ENCODE measurements at places on chromosomes 11 and 22. TPM values are rescaled to one million over a fixed set of nuclear protein-coding genes. Genes with fewer than 3 reads are reported as not detected.
A peak's percentile ranks its signal among the peaks of the same experiment; 100 is the strongest.

DNA sequence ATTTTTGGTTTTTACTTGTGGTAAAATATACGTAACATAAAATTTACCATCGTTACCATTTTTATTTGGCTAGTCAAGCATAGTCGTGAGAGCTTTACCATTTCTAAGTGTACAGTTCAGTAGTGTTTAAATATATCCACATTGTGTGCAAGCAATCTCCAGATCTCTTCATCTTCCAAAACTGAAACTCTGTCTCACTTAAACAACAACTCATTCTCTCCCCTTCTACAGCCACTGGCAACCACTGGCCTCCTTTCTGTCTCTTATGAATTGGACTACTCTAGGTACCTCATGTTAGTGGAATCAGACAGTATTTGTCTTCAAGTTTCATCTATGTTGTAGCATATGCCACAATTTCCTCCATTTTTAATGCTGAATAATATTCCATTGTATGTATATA lies 37.4 kb downstream of the SMC1B start:
- no peak for DNase-seq

GRCh38 chr22:37675930-37676735 lies 697 bp downstream of the LGALS1 start:
- DNase-seq = no peak

DNA sequence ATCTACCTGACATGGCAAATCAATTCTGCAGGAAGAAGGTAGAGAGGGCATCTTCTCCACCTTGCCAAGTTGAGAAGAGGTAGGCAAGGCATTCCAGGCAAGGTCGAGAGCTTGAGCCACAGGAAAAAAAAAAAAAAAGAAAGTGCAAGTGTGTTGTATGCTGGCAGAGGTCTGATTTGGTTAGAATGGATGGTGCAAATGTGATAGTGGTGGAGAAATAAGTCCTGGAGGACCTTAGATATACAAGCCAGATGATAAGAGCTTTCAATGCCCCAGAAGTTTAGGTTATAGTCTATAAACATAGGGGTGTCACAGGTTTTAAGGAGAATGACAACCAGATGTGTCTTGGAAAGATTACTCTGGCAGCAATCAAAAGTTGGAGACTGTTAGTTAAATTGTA lies 1.4 kb downstream of the FBXO3 start:
- no peak for DNase-seq

The BTG4 gene
- total RNA-seq = not detected

The MOGAT2 gene
- total RNA-seq = not detected

DNA sequence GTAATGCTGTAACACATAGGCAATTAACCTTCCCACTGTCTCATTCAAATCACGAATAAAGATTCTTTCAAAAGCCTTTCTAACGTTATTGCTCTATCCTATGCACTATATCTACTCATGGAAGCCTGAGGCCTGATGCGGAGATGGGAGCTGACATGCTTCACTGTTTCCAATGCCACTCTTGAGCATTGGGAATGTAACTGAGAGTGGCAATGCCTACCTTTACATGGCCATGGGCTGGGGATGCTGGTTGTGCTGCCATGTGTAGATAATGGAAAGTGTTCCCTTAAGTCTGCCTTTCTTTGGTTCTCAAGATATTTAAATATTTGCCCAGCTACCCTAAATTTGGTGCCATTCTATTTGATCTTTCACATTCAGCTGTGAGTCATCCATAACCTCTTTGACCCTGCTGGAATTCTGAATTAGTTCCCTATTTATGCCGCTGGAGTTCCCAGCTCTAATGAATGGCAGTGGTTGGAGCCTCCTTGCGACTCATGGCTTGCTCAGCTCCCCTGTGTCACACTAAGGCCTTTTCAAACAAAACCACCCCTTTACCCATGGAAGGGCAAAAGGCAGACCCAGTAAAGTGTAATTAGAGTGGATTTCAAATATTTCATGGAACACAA lies 21.4 kb upstream of the DKK3 start:
- DNase-seq = no peak

- peak; percentile 99 for DNase-seq
Observed at GRCh38 chr11:125592305-125593113, at the start of gene STT3A. STT3A (plus strand) TSS chr11:125592852; CDS start chr11:125595916, 3,064 bp downstream.

- no peak for DNase-seq
Observed at GRCh38 chr11:34181856-34182405, 76.5 kb downstream of the NAT10 start.

GRCh38 chr22:27372969-27373670 lies 428.4 kb downstream of the MN1 start:
- no peak for DNase-seq

GRCh38 chr11:114263513-114264170 lies 32.6 kb upstream of the NNMT start:
- DNase-seq = no peak

GRCh38 chr11:80502511-80502910 lies 1061.7 kb upstream of the TENM4 start:
- DNase-seq = no peak

DNA sequence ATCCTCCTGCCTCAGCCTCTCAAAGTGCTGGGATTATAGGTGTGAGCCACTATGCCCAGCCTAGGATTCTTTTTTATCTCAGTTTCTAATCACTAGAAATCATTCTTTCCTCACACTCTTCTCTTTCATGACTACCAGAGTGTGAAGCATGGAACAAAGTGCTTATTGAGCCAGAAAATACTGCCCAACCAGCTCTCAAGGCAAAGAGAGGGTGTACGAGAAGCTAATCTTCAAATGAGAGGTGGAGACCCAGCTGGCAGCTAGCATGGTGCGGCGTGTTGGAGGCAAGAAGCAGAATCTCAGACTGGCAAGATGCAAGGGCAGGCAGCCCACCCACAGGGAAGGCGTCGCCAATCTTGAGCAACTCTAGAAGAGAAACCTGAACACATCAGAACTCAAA lies 41.1 kb upstream of the ME3 start:
- no peak for DNase-seq

The CCDC188 gene
- total RNA-seq = 0.36 TPM

The SLC17A6 gene
- not detected for total RNA-seq

The GGTLC3 gene
- not detected for total RNA-seq

DNA sequence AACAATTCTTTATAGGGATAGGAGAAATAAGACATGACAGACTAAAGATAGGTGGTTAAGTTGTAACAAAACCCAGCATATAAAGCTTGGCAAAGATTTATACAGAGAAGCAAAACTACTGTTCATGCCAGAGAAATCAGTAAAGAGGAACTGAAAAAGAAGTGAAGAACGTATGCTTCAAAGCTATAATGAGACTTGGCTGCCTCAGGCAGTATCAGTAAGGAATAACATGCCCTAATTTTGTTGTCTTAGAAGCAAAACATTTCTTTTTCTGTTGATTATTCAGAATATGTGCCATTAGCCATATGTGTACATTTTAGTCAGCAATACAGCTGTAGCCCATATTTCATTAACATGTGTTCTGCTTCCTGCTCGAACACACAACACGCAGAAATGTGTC lies 403.2 kb downstream of the NELL1 start:
- no peak for DNase-seq

DNA sequence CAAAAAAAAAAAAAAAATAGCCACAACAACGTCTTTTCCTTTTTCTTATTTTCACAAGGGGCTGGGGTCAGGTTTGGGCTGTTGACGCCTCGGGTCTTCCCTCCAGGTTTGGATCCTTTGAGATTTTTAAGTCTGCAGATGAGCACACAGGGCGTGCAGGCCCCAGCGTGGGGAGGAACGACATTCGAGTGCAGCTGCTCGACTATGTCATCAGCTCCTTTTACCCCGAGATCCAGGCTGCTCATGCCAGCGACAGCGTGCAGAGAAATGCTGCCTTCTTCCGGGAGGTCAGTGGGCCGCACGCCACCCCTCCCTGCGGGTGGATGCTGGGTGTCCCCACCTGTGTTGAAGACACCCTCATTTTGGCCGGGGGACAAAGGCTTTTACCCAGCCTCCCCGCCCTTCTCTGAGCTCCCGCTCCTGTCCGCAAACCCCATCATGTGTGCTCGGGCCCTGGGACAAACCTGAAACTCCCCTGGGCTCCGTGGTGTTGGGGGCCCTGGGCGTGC lies 7.7 kb downstream of the SELENOO start:
- DNase-seq = no peak

- DNase-seq = no peak
Observed at GRCh38 chr11:17636721-17637120, 82.7 kb upstream of the MYOD1 start.

DNA sequence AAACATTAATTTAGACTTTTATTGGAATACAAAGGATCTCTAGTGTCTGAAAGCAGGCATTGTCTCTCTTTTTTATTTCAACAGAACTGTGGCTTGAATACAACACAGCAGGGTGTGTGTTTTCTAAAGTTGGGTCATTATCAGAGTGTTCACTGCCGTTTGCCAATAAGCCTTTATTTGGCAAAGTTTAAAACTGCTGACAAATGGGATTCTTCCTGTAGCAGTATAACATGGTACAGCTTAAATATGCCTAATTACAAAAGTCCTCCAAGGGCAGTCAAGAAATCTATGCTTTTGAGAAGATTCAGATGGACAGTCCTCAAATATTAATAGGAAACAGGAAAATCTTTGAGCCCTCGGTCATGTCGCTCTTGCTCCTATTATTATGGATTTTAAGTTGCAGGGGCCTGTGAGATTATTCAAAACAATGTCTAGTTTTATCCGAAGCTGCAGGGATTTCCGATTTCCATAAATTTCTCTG lies 199.9 kb downstream of the MAML2 start:
- DNase-seq = no peak

DNA sequence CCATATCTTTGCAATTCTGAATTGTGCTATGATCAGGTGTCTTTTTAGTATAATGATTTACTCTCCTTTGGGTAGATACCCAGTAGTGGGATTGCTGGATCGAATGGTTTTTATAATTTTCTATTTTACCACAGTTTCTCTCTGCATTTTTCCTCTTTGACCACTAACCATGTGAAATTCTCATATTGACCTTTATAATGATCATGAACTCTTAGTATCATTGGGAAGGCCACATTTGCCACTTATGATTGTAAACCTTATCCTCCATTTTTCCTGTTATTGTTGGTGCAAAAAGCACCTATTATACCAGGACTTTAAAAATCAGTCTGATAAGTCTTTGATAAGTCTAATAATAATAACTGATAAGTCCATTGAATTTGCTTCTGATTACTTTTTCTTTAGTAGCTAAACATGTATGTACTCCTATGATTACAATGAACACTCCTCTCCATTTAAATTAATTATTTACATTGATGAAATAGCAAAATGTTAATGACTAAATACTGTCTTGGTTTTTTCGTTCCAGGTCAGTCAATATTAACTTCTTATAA lies 9.6 kb downstream of the NEAT1 start:
- no peak for DNase-seq

GRCh38 chr11:117300283-117300663 lies 9.1 kb downstream of the BACE1-AS start:
- no peak for DNase-seq

The ELMOD1 gene
- not detected for total RNA-seq

GRCh38 chr11:106249617-106250239 lies 172.3 kb downstream of the AASDHPPT start:
- DNase-seq = no peak

- DNase-seq = no peak
Observed at GRCh38 chr11:127061947-127062346, 61.4 kb upstream of the KIRREL3 start.

GRCh38 chr11:115222863-115223530 lies 281.2 kb downstream of the CADM1 start:
- DNase-seq = no peak

- DNase-seq = no peak
Observed at GRCh38 chr11:134740590-134741261, 328.7 kb upstream of the B3GAT1 start.

- DNase-seq = no peak
Observed at GRCh38 chr11:86196085-86196696, 48.4 kb upstream of the EED start.

The FJX1 gene
- total RNA-seq = 15.9 TPM

DNA sequence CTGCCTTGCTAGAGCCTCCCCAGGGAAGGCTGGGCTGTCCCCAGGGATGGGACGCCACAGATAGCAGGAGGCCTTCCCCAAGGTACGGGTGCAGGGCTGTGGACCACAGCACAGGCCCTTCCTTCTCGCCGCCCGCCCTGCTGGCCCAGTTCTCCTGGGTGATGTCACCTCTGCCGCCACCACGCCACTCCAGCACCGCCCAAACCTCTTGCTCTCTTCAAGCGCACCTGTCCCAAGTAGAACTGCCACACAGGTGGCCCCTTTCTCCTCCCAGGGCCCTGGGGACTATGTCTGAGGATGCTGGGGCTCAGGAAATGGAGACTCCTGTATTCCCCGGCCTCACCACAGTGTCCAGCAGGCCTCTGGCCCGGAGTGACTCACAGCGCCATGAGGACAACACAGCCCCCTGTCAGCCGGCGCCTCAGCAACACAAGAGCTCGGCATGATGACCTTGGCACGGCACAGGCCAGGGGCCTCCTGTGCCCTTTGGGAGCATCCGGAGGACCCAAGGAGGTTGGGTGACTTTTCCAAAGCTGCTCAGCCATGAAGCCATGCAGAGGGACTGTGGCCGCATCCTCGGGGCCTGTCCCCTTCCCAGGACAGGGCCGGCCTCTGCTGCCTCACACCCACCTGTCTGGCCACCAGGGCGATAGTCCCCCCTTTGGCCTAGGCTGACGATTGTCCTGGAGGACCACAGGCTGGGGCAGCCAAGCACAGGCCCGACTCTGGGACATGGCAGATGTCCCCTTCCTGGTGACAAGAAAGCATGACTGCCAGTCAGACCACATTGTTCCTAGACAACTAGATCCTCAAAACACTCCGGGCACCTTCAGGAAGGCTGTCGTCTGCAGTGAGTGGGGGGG lies 1023.5 kb downstream of the BRD1 start:
- DNase-seq = no peak

DNA sequence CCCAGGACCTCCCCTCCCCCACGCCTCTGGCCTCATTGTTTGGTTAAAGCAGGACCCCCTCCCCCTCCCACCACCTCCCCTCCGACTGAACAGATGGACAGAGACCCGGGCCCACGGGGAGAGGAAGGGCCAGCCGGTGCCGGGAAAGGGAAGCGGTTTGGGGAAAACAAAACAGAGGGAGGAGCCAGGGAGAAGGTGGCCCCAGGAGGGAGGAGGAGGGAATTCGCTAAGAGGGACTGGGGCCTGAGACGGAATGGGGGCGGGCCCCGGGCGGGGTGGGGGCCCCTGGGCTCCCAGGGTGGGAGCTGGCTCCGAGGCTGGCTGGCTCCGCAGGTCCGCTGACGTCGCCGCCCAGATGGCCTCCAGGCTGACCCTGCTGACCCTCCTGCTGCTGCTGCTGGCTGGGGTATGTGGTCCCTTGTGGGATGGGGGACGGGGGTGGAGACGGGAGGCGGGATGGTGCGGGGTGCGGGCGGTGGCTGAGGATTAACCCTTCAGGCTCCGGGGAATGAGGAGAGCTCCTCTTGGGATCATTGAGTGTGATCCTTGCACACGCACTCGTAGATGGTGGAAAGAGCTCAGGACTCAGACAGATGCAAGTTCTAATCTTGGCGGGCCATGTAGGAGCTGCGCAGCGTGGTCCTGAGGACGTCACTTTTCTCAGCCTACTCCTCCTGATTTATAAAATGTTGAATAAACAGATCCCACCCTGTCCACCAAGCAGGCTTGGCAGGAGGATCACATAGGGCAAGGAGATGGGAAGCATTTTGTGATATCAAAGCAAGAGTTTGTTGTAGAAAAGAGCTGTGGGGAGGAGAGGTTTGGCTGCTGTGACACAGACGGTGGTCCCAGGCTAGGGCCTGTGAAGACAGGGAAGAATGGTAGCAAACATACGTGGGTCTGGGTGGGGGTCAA lies 688 bp downstream of the SERPING1 start:
- no peak for DNase-seq

GRCh38 chr11:122103726-122104125 lies 12.3 kb downstream of the BLID start:
- DNase-seq = no peak

- no peak for DNase-seq
Observed at GRCh38 chr22:41762980-41763779, 37.3 kb upstream of the CCDC134 start.

All from chondrocyte (in vitro differentiated cells).